ENCODE measurements at places on chromosomes 16 and 17.

DNA sequence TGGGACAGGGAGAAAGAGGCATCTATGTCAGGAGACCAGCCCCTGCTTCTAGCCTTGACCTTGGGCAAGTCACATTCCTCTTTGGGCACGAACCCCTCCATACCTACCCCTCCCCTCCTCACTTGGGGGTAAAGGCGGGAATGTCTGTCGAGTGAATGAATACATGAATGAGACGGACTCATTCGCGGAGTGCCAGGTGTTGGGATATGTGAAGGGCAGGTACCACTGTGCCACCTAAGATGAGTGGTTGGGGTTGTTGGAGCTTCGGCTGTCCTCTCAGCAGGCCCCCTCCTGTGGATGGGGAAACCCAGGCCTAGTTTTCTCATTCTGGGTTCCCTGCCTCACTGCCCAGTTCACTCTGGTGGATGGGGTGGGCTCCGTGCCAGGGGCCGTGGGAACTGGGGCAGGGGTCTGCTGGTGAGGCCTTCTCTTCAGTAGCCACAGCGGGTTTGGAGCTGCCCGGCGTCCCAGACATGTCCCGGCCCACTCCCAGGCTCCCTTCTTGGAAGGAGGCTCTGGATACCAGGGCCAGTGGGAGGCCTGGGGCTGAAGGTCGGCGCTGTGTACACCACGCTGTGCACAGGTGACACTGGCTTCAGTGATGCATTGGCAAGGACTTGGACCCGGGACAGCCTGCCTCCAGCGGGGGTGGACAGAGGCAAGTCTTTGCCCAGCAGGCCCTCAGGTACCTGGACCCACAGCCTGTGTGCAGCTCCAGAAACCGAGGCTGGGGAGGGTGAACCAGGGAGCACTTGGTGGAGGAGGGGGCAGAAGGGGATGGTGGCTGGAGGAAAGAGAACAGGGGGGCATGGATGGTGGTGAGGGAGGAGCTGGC, 5.6 kb downstream of the GLIS2 start:
- DNase-seq = no peak

GRCh38 chr17:72466606-72467005, 345.8 kb downstream of the SOX9 start:
- DNase-seq = no peak

GRCh38 chr17:39002991-39003715, 36.0 kb upstream of the FBXO47 start:
- no peak for DNase-seq

- DNase-seq = no peak
Observed at GRCh38 chr17:34883106-34884000, 77.9 kb downstream of the CCT6B start.

GRCh38 chr17:65297384-65297783, 160.2 kb downstream of the RGS9 start:
- no peak for DNase-seq

DNA sequence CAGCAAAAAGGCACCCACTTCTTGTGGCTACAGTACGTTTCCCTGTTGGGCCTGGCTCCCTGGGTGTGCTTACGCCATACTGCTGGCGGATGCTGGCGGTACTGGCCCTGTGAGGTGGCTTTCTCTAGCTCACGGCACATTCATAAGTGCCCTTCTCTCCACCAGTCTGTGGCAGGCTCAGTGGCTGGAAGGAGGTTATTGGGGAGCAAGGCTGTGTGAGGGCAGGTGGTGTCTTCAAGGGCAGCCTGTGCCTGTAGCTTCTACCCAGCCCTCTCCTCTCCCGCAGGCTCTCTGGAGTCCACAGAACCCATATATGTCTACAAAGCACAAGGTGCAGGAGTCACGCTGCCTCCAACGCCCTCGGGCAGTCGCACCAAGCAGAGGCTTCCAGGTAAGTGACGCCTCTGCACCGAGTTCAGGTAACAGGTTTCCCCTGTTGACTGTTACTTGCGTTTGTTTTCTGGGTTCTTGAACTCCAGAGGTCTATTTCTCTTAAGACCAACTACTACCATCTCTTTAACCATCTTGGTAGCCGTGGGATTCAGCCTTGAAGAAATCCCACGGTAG, 20.6 kb downstream of the NTAN1 start:
- DNase-seq = no peak

GRCh38 chr16:30184891-30185682, 1.7 kb downstream of the CORO1A start:
- no peak for DNase-seq
